ENCODE measurements at places on chromosomes 3 and 15. TPM values are rescaled to one million over a fixed set of nuclear protein-coding genes. Genes with fewer than 3 reads are reported as not detected.

GOLGA6L22 gene
- total RNA-seq = not detected

SLC12A1 gene
- total RNA-seq = 0.42 TPM

CFAP20DC gene
- 2.1 TPM for total RNA-seq

DET1 gene
- 3.2 TPM for total RNA-seq

GRCh38 chr3:60841355-60841754, 409.9 kb downstream of the FHIT start:
- H3K36me3 ChIP-seq = no peaks in the 10 kb centered on the region
- H3K4me3 ChIP-seq = no peak overlapping the region
- H3K27ac ChIP-seq = no peak overlapping the region

GRCh38 chr3:18223571-18223970, 201.6 kb downstream of the SATB1 start:
- no peaks in the 10 kb centered on the region for H3K36me3 ChIP-seq
- no peak overlapping the region for H3K4me3 ChIP-seq
- H3K4me1 ChIP-seq = no peaks in the 10 kb centered on the region
- no peaks in the 10 kb centered on the region for H3K27me3 ChIP-seq

DNA sequence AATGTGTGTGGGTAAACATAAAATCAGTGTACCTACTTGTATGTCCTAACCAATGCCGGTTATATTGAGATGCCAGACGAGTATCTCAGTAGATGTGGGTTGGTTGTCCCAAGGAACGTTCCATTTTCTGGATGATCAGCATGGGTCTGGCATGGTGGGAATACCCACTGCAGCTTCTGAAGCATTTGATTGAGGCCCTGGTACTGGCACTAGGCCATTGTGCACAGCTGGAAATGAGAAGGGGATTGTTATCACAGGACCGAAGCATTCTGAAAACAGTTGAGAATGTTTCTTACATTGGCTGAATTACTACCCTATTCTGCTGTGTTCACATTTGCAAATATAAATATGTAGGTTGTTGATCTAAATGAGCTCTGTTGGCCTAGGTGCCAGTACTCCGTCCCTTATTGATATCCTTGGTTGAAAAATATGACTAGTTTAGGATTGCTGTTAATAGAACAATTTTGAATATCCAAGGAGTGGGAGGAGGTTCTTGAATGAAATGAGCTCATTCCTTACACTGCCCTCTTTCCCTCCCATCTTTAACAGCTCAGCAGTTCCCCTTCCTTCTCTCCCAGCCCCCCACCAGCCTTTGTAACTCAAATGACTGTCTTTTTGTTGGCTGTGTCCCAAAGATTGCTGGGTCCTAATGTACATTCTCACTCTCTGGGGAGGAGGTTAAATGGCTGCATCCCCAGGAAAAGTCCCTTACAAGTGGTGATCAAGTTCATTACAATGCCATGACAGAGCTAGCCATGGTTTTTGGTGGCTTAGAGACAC, 293.3 kb upstream of the TPM1 start:
- H3K36me3 ChIP-seq = no peaks in the 10 kb centered on the region
- H3K27me3 ChIP-seq = no peaks in the 10 kb centered on the region
- H3K4me1 ChIP-seq = no peaks in the 10 kb centered on the region
- H3K27ac ChIP-seq = no peak overlapping the region
- H3K4me3 ChIP-seq = no peak overlapping the region
- DNase-seq = no peak

DNA sequence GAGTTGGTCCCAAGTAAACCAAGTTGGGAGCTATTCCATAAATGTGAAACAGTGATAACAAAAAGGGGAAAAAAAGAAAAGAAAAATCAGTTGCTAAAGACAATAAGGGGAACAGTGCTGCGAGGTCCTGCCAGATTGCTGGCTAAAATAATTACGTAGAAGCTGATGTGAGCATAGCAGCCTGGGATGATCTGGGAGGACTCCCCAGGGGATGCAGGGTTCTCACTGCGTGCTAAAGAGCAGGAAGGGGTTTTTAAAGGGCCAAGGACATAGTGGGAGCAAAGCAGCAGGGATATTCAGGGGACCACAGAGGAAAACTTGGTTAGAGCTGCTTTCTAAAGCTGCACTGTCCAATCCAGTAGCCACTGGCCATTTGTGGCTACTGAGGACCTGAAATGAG, 133.0 kb upstream of the UMPS start:
- no peak for DNase-seq
- H3K4me3 ChIP-seq = no peak overlapping the region
- no peaks in the 10 kb centered on the region for H3K36me3 ChIP-seq
- H3K27me3 ChIP-seq = no peaks in the 10 kb centered on the region

DNA sequence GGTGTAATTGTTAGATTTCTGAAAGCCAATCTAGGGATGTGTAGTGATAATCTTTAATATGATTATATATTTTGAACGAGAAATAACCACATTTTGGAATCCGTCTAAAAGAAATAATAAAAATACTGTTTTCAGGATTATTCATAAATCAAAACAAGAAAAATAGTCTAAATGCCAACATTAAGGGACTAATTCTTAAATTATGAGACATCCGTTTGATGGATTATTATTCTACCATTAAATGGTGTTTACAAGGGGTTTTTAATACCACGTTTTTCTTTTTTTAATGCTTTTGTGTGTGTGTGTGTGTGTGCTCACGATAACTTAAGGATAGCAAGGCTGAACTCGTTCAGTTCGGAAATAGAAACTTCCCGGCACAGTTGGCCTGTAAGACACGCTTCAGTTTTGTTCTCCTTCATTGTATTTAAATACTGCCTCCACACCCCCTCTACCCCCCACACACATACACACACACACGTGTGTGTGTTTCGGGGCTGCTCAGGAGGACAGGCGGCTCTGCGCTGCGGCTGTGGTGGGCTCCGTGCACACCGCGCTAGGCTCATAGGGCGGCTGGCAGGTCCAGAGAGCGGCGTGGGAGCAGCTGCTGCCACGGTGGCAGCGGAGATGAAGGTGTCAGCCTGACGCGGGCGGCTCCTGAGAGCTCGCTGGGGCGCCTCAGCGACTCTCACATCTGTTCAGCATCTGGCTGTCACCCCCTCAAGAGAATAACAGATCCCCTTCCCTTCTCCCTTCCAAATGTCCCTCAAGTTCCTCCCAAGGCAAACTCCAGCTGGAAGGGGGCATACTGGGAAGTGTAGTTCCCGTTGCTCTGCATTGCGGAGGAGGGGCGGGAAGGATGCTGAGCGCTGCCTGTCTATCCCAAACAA, 23.0 kb upstream of the ANP32A start:
- no peaks in the 10 kb centered on the region for H3K36me3 ChIP-seq
- H3K27ac ChIP-seq = no peak overlapping the region
- H3K4me1 ChIP-seq = no peaks in the 10 kb centered on the region
- no peak for DNase-seq
- H3K27me3 ChIP-seq = peaks cover 10% of the 10 kb centered on the region

DNA sequence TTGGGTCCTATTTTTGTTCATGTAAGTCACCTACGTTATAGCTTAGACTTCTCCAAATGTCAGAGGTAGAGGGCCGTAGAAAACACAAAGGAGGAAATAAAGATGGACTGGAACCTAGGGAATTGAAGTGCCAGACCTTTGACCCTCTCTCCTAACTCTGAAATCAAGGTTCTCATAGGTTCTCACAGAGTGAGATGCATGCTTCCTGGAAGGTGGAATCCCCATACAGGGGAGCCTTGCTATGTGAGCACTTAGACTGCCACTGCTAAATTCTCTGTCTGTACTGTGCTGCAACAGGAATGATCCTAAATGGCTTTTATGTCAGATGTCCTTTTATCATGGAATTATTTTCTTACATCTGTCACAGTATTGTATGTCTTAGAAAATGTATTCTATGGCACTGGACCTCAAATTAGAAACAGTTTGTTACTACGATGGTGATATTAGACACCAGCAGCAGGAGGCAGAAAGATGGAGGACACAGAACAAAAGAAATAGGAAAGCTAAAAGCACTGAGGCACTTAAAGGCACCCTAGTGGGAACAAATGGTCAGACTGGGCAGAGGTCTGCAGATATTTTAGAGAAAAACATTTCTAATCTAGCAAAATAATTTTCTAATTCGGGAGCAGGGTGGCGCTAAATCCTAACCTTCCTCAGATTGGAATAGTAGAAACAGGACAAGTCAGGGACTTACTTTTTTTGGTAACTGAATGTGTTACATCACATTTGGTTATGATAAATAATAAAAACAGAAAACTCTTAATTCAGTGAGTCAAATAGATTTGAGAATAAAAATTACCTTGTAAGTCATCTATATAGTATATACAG, 60.2 kb upstream of the CDAN1 start:
- peaks cover 5% of the 10 kb centered on the region for H3K36me3 ChIP-seq
- no peak for DNase-seq
- H3K27ac ChIP-seq = no peak overlapping the region
- no peak overlapping the region for H3K4me3 ChIP-seq
- no peaks in the 10 kb centered on the region for H3K27me3 ChIP-seq

GRCh38 chr15:98063315-98063714, 102.8 kb downstream of the ARRDC4 start:
- no peaks in the 10 kb centered on the region for H3K36me3 ChIP-seq
- no peak overlapping the region for H3K4me3 ChIP-seq
- DNase-seq = no peak
- no peaks in the 10 kb centered on the region for H3K4me1 ChIP-seq
- no peak overlapping the region for H3K27ac ChIP-seq
- no peaks in the 10 kb centered on the region for H3K27me3 ChIP-seq

DNA sequence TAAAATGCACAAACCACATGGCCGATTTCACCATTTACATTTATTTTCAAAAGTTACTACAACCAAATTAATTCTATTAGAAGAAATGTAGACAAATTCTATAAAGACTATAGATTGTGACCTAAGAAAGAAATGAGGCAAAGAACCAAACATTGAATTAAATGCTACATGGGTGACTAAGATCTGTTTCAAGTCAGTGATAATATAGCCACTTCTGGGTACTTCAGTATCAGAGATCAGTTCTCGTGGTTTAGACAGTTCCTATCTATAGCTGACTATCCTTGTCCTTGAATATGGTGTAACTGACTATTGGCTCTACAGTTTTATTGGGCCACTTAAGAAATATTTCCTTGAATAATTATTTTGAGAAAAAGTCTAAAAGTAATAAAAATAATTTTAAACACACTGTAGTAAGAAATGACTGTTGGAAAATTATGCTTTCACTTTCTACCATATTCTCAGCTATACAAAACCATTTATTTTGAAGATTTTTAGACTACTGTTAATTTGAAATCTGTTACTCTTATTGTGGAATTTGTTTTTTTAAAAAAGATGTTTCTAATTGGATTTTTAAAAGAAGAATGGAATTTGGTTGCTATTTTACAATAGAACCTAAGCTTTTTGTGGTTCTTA, 14.1 kb downstream of the KCNMB3 start:
- no peaks in the 10 kb centered on the region for H3K4me1 ChIP-seq
- H3K36me3 ChIP-seq = peaks cover 1% of the 10 kb centered on the region
- H3K4me3 ChIP-seq = no peak overlapping the region
- DNase-seq = no peak
- no peaks in the 10 kb centered on the region for H3K27me3 ChIP-seq

DNA sequence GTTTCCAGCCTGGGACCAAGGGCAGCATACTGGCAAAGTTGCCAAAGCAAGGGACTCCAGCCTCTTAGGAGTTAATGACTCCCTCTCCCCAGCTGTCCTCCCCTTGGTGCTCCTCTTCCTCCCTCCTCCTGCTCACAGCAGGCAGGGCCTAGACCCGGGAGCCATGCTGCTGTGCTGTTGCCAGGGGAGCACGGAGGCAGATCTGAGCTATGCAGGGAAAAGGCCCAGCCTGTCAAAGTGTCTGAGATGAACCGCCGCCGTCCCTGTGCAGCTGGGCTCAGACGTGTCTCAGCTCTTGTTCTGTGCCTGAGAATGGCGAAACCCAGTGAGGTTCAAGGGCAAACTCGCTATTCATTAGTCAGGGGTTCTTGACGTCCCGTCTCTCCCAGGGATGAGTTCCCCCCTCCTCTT, 60.8 kb upstream of the POLG start:
- H3K27me3 ChIP-seq = peaks cover 5% of the 10 kb centered on the region
- no peaks in the 10 kb centered on the region for H3K36me3 ChIP-seq
- DNase-seq = no peak
- peaks cover 6% of the 10 kb centered on the region for H3K4me1 ChIP-seq
- no peak overlapping the region for H3K27ac ChIP-seq

DNA sequence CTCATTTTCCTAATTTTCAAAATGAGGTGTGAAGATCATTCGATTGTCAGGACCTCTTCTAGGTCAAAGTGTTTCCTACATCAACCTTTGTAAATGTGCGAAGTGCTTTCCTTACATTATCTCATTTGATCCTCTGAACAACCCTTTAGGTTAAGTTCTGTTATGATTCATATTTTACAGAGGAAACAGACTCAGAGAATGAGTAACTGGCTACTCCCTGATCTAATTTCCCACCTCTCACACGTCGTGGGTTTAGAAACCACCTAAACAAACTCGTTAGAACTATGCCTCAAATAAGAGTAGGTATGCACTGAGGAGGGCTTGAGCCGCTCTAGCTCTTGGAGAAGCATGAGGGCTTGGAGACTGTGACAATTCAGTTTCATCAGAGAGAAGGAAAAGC, 148.6 kb downstream of the CD47 start:
- no peak for DNase-seq
- no peaks in the 10 kb centered on the region for H3K4me1 ChIP-seq
- H3K4me3 ChIP-seq = no peak overlapping the region
- H3K27me3 ChIP-seq = no peaks in the 10 kb centered on the region
- H3K36me3 ChIP-seq = no peaks in the 10 kb centered on the region

DNA sequence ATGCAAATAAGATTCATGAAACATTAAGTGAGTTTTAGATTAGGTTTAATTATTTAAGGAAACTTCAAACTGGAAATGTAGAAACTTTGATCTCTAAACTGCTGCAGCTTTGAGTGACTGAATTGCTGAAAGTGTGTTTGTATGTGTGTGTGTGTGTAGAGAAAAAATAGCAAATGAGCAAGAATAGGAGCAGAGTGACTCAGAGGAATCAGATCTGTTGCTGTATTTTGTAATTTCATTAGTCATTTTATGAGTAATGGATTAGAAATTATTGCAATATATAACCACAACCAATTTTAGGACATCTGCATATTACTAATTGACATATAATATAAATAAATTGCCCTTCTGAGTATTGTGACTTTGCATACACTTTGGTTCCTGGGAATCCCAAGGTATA, 52.8 kb upstream of the SLC9A9 start:
- H3K27ac ChIP-seq = no peak overlapping the region
- H3K4me3 ChIP-seq = no peak overlapping the region
- no peaks in the 10 kb centered on the region for H3K36me3 ChIP-seq
- DNase-seq = no peak
- no peaks in the 10 kb centered on the region for H3K27me3 ChIP-seq

GRCh38 chr15:48354694-48355303, 23.6 kb downstream of the DUT start:
- DNase-seq = no peak
- H3K27ac ChIP-seq = no peak overlapping the region
- no peak overlapping the region for H3K4me3 ChIP-seq
- H3K27me3 ChIP-seq = no peaks in the 10 kb centered on the region
- no peaks in the 10 kb centered on the region for H3K4me1 ChIP-seq

DNA sequence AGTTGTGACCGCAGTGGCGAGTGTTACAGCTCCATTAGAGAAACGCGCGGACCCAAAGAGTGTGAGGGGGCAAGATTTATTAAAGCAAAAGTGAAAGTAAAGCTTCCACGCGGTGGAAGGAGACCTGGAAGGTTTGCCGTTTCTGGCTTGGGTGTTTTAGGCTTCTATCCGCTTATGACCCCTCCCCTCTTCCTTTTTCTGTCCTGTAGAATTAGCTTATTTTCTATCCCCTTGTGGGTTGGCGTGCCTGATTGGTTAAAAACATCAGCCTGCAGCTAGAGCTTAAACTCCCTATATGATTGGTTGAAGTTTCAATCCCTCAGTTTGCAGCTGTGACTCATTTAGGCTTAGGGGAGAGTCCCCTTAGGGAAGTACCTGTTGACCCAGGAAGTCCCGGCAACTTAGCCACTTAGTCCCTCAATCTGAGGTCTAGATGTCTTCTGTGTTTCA, 39.6 kb downstream of the C3orf38 start:
- H3K36me3 ChIP-seq = no peaks in the 10 kb centered on the region
- no peak overlapping the region for H3K27ac ChIP-seq
- H3K27me3 ChIP-seq = no peaks in the 10 kb centered on the region
- no peak for DNase-seq
- no peaks in the 10 kb centered on the region for H3K4me1 ChIP-seq
- no peak overlapping the region for H3K4me3 ChIP-seq

Data from liver (tissue), 10 donors.